H54 (cell line): ENCODE measurements at places on chromosomes 1 and 21.
A peak's percentile ranks its signal among the peaks of the same experiment; 100 is the strongest.

- no peak for DNase-seq
Observed at GRCh38 chr1:206745301-206745700, 25.3 kb upstream of the IL19 start.

- peak; percentile 67 for DNase-seq
Observed at GRCh38 chr1:34984793-34985608, at the start of gene TMEM35B. Gene TMEM35B (minus strand): TSS chr1:34985347. CDS start chr1:34985305, 42 bp downstream.

GRCh38 chr1:106721790-106722189, 334.7 kb upstream of the PRMT6 start:
- DNase-seq = no peak

GRCh38 chr1:21468599-21468998, 28.7 kb downstream of the NBPF3 start:
- no peak for DNase-seq

DNA sequence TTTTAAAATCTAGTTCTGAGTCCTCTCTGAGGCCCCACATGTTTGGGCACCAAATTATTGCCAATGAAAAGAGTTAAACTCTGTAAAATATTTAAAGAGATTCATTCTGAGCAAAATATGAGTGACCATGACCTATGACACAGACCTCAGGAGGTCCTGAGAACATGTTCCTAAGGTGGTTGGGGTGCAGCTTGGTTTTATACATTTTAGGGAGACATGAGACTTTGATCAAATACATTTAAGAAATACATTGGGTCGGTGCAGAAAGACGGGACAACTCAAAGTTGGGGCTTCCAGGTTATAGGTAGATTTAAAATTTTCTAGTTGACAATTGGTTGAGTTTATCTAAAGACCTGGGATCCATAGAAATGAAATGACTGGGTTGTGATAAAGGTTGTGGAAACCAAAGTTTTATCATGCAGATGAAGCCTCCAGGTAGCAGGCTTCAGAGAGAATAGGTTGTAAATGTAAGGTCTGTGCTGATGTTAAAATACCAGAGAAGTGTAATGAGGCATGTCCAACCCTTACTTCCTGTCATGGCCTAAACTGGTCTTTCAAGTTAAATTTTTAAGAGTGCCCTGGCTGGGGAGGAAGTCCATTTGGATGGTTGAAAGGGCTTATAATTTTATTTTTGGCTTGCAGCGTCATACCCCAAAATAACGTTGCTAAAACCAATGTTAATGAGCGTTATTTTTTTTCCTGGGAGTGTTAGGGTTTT, 274.9 kb downstream of the NUF2 start:
- DNase-seq = no peak

DNA sequence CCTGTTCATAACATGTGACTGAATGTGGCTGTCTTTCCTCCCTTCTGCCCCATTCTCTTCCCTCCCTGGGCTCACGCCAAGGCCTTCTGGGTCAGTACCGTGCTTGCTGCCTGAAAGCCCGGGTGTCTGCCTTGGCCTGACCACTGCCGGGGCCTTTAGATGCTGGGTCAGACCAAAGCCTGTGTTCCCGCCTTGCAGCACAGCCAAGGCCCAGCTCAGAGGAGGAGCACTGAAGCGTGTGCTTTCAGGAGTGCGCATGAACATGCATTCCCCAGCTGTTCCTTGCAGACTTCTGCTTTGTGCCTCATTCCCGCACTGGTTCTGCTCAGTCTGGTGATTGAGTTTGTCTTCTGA, 27.0 kb upstream of the SARS1 start:
- DNase-seq = no peak

- DNase-seq = no peak
Observed at GRCh38 chr1:177741476-177741875, 228.4 kb downstream of the SEC16B start.

DNA sequence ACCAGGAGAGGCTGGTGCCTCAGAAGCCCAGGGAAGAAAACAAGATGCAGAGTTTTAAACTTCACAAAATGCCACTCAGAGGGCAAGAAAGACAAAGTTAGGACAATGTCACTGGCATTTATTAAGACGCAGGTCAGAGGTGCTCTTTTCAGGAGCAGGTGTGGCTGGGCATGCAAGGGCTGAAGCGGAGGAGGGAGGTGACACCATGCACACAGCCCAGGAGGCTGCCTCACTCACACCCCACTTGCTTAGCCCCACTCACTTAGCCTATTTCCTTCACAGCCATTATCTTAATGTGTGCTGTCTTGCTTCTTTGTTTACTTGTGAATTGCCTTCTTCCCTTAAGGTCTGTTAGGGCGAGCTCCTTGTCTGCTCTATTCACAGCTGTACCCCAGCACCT, 17.2 kb downstream of the HIVEP3 start:
- no peak for DNase-seq

DNA sequence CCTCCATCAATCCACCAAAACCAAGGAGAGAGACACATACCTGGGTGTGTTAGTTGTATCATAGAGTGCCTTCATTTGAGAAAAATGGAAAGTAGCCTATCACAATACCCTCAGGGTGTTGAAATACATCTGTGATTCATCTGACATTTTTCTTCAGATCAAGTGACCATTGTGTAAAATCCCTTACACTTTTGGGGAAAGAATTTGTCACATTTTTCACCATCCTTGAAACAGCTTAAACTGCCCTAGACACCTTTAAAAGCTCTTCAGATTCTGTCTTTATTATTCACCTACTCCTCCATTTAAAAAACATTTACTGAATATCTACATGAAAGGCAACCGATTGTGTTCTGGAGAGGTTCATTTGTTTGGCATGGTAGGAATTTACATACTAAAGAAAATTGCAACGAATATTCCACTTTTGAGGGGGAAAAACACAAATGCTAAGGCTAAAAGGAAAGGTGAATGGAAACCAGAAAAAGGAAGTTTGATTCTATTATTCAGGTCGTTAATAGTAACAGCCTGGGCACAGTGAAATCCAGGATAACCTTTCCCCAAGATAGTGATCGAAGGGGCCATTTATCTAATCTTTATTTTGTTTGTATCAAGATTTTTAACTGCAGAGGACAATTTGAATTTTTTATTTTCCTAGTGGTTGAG, 70.4 kb upstream of the SAMSN1 start:
- DNase-seq = no peak

GRCh38 chr21:35563885-35564451, 496.4 kb downstream of the SETD4 start:
- DNase-seq = no peak

DNA sequence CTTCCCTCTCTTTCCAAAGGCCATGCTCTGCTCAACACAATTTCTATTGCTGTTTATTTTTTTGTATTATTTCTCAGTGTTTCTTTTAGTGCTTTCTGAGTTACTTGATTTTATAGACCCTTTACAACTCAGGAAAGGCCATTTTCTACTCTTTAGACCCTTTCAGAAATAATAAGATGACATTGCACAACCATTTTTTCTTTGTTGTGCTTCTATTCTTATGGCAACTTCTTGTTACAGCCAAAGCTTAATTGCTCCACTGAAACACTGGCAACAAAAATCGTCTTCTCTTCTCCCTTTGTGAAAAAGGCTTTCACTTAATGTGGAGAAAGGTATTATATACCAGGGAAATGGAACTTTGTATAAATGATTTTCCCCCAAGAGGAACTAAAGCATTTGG, 39.0 kb upstream of the SAMSN1 start:
- no peak for DNase-seq

DNA sequence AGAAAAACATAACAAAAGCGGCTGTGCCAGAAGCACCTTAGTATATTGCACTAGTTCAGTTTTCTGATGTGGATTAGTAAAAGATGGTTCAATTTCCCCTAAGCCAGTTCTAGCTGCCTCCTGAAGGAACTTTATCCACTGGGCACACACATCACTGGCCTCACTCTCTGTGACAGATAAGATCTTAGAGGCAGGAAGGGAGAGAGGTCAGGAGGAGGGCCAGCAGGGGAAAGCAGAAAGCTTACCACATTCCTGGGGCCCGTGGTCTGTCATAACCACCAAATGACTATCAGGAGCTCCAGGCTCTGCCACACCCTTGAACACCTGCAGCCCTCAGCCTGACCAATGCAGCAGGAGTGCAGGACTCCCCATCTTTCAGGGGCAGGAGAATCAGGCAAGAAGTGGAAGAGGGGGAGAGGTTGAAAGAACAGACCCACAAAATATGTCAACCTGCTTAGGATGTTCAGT, 37.8 kb downstream of the LRRC71 start:
- peak; percentile 44 for DNase-seq

- DNase-seq = no peak
Observed at GRCh38 chr1:93938461-93939145, 29.4 kb upstream of the GCLM start.

- no peak for DNase-seq
Observed at GRCh38 chr1:79760531-79760930, 754.0 kb upstream of the ADGRL4 start.

GRCh38 chr1:90347366-90347765, 352.5 kb downstream of the ZNF326 start:
- DNase-seq = no peak

DNA sequence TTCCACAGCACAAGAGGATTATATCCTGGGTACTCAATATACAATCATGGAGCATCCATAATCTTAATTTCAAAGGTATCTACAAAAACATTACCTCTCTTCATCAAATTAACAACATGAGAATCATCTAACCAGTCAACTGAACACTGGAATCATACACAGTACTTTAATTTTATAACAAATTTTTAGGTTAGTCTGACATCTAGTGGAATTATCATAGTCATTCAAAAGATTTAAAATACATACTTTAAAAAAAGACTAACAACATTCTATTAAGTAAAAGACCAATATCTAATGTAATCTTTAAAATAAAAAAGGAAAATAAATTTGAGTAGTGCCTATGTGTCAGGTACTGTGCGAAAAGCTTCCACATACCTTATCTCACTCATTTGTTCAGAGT, 16.8 kb upstream of the SH3GLB1 start:
- DNase-seq = no peak

DNA sequence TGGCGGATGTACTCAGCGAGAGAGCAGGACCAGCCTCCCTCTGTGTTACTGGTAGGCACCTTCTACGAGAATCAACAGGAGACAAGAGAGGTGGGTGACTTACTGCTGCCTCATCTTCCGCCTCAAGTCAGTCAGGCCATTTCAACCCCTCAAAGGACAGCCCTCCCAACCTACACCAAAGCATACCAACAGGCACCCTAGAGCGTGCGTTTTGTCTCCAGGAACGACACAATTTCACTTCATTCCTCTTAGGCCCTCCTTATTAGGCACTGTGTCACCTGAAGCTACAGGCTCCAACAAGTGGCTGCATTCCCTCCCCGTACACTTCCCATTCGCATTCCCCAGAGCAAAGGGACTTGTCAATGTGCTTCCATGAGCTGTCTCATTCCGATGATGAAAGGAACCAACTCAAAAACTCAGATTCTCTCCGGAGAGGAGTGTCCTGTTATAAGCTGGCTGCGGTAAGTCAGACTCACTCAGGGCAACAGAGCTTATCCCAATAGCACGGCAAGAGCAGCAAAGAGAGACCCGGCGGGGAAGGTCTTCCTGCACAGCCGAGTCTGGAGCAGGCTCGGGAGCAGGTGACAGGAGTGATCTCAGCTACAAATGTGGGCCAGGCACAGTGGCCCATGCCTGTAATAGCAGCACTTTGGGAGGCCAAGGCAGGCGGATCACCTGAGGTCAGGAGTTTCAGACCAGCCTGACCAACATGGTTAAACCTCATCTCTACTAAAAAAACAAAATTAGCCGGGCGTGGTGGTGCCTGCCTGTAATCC, 120.6 kb upstream of the IFFO2 start:
- no peak for DNase-seq

- DNase-seq = no peak
Observed at GRCh38 chr21:20551939-20552338, 446.3 kb upstream of the NCAM2 start.

- DNase-seq = no peak
Observed at GRCh38 chr21:35811191-35811806, 249.0 kb downstream of the SETD4 start.

GRCh38 chr1:113692824-113693431, 66.4 kb downstream of the PHTF1 start:
- no peak for DNase-seq

DNA sequence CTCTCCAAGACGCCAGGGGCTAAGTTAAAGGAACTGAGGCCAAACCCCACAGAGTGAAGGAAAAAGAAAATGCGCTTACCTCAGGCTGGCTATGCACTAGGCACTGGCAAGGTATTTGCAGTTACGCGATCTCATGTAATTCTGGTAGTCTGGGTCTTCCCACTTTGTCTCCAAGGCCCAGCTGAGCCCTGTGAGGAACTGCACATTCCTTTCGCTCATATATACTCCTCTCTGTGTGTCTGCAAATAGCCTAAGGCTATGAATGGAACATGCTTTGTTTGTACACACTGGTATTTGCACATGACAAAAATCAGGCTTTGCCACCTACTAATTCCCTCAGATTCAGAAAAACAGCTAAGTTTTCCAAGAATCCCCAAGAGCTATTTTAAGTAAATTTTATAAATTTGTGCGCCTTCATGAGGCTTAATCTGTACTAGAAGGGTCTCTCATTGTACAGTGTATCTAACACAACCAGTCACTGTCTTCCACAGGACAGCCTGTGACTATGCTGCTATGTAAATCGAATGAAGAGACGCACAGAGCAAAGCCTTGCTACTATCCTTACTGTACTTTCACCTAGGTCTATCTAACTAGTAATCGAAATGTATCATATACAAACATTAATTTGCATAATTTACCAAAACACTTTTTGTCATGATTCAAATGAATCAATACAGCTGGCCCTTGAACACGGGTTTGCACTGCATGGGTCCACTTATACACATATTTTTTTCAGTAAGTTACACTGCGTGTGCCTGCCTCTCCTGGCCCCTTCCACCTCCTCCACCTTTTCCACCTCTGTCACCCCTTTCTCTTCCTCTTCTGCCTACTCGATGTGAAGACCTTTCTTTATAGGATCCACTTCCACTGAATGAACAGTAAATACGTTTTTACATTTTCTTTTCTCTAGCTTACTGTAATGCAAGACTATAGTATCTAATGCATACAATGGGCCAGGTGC, 87.0 kb downstream of the SIPA1L2 start:
- DNase-seq = no peak

- no peak for DNase-seq
Observed at GRCh38 chr21:20272791-20273362, 725.3 kb upstream of the NCAM2 start.

- no peak for DNase-seq
Observed at GRCh38 chr1:74995821-74996220, 138.4 kb upstream of the LHX8 start.

DNA sequence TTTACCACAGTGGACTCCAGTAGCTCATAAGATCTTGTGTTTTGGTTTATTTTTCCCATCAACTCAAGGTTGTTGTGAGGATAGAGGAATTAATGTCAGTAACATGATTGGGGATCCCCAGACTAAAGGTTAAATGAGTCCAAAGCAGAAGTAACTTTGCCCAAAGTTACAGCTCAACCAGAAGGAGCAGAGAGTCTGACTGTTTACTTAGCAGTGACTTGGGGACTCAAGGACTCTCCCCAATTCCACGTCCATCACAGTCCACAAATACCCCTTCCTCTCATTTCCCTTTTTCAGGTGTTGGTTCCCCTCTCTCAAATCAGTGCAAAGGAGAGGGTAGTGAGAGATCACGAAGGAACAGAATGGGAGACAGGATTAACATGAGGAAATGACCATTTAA, 4.0 kb upstream of the ETV3 start:
- DNase-seq = no peak

- DNase-seq = no peak
Observed at GRCh38 chr1:100730130-100730529, 10.6 kb downstream of the VCAM1 start.

GRCh38 chr1:202348005-202348508, 442 bp upstream of the PPP1R12B start:
- DNase-seq = no peak
